Cardiac fibroblast (primary cell): ENCODE measurements at places on chromosomes 11 and 22.

DNA sequence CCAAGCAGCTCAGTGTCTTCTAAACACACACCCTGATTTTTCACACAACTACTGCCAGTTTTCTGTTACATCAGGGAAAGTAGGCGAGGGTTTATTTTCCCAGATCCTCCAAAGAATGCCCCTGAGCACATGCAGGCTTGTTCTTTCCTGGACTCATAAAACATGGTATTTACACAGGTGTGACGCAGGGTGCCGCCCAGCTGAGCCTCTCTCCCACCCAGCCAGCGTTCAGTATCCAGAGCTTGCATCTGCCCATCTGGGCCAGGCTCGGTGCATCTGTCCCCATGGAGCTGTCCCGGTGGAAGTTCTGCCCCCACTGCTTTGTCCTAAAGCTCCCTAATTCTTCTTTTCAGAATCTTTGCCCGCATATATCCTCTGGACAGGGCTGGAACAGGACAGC, 44.8 kb upstream of the ISX start:
- DNase-seq, result no peak

- no peak for DNase-seq
These were observed 71.9 kb downstream of the PLEKHA7 start for GRCh38 chr11:16942342-16942741.

GRCh38 chr11:57800444-57801182, 39.0 kb downstream of the CTNND1 start:
- DNase-seq, result peak; percentile 79

GRCh38 chr11:112966561-112966960, 5.3 kb downstream of the NCAM1 start:
- no peak for DNase-seq

GRCh38 chr11:1204381-1205101, 18.3 kb upstream of the MUC5B start:
- no peak for DNase-seq

DNA sequence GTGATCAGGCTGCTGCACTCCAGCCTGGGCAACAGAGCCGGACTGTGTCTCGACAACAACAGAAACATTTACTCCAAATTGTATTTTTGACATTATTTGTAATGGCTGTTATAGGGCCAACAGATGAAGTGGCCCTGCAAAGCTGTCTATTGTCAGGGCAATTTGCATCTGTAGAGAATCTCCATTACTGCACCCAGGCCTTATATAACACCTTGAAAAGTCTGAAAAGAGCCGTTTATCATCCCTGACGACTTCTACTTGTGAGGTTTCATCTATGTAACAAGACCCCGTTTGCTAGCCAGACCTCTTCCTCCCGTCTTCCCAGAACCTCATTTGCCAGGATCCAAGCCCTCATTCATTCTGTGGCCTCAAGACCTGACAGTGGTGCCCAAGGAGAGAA, 9.1 kb upstream of the CTTN start:
- no peak for DNase-seq

DNA sequence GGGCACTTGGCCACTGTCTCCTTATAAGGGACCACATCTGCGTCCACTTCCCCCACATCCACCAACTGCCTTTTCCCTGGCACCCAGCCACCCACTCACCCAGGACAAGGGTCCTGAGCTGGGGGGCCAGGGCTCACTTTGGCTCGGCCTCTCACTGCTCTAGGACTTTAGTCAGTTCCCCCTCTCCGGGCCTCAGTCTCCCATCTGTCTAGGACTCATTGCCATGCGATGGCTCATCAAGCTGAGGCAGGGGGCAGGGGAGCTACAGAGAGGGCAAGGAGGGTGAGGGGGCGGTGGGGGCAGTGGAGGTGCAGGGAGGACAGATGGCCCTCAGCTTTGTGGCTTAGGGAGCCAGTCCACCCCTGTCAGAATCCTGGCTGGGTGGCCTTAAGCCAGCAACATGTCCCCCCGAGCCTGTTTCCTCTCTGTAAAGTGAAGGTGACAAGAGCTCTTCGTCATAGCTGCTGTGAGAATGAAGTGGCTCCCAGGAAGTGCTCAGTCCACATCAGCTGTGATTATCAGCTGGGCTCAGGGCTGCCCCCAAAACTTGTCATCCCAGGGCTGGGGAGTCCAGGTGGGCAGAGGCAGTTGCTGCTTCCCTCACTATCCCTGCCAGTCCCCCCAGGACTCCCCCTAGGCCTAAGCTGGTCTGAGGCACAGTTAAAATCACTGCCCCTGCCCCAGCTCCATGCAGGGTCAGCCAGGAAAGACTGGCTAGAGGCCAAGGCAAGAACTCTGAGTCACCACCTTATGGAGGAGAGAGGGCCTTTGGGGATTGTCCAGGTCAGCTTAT, 14.9 kb downstream of the RAC2 start:
- DNase-seq, result peak; percentile 91

DNA sequence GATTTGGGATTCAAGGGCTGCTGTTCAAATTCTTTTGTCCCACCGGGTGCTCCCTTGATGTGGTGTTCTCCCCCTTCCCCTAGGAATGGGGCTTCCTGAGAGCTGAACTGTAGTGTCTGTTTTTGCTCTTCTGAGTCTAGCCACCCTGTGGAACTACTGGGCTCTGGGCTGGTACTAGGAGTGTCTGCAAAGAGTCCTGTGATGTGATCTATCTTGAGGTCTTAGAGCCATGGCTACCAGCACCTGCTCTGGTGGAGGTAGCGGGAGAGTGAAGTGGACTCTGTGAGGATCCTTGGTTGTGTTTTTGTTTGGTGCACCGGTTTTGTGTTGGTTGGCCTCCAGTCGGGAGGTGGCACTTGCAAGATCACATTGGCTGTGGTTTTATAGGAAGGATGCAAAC, 46.2 kb downstream of the OR2AT4 start:
- no peak for DNase-seq

DNA sequence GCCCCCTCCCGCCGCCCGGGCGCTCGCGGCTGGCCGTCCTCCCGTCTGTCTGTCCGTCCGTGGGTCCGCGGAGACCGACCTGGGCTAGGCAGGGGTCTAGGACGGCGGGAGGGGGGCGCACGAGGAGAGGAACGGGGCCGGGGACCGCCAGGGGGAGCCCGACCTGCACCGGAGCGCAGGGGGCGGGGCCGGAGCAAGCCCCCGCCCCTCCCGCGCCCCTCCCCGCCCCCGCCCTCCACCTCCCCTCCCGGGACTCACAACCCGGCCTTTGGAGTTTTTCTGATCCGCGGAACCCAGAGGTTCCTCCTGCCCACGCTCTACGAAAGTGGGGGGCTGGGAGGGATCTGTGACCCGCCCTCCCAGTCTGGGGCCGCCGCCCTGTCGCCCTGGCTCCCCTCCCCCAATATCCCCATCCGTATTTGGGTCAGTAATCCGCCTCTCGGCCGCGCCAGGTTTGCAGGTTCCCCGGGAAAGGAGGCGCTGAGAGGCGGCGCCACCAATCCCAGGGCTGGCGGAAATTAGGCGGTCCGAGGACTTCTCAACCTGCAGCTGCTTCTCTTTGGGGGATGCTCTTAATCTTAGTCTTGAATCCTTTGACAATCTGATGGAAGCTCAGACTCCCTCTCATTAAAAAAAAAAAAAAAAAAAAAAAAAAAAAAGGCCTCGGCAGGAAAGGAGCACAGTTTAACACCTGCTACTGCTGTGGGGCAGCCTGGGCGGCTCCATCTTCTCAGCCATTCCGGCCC, 925 bp upstream of the KCNJ11 start:
- peak; percentile 15 for DNase-seq
